ENCODE measurements at places on chromosomes 5 and 9.
A peak's percentile ranks its signal among the peaks of the same experiment; 100 is the strongest.

DNA sequence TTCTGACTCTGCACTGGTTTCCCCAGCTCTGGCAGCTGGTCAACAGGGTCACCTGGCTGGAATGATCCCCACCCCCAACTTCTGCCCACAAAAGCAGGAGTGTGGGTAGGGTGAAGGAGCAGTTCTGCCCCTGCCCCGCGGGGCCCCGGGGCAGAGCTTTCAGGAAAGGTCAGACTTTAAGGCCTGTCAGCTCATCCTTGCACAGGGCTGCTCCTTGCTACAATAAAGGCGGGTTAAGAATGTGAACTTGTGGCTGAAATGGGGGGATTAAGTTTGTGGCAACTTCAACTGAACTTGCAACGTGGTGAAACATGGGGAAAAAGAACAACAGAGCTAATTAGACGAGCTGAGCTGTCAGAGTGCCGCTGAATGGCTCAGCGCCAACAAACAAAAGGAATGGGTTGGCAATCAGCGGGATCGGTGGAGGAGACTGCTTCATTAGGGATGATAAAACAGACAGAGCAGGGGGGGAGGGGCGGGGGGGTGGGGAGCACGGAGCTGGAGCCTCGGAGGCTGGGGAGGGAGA is 50.8 kb downstream of the CRB2 start:
- DNase-seq: no peak

GRCh38 chr5:61587125-61587524 is 255.1 kb downstream of the ZSWIM6 start:
- DNase-seq: no peak

DNA sequence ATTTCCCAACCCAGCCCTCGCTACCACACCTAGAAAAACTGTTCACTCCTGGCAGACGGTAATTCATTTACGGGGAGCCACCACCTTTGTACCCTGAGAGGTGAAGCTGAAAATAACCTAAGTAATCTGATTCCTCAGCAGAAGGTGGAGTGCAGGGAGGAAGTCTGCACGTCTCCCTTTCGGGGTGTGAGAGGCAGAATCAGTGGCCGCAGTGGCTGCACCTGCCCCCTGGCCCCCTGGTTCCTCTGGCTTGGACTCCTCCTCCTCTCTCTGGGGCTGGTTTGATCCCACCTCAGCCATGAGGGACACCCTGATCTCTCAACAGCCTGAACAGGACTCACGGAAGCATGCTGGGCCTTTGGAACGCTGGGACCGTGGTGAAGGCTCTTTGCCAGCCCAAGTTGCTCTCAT is 10.5 kb downstream of the TMEM174 start:
- no peak for DNase-seq

- DNase-seq: no peak
Measured at GRCh38 chr5:169270827-169271226, 30.1 kb downstream of the SLIT3 start.

- DNase-seq: peak; percentile 96
Measured at GRCh38 chr5:138331449-138332368, at the start of gene CDC25C. Gene CDC25C (minus strand): TSS chr5:138331804. CDS start chr5:138331180, 624 bp downstream.

GRCh38 chr5:170362656-170363055 is 26.5 kb downstream of the KCNMB1 start:
- DNase-seq: no peak

All from NCI-H446 (cell line).